Fibroblast of lung (primary cell): ENCODE measurements at places on chromosomes 12 and 14. TPM values are rescaled to one million over a fixed set of nuclear protein-coding genes. Genes with fewer than 3 reads are reported as not detected.
A peak's percentile ranks its signal among the peaks of the same experiment; 100 is the strongest.

GRCh38 chr12:46667551-46667950 is 158.2 kb downstream of the SLC38A4 start:
- DNase-seq: peak; percentile 56

- no peak for DNase-seq
Measured at GRCh38 chr14:68506645-68507419, 286.0 kb downstream of the ZFP36L1 start.

DNA sequence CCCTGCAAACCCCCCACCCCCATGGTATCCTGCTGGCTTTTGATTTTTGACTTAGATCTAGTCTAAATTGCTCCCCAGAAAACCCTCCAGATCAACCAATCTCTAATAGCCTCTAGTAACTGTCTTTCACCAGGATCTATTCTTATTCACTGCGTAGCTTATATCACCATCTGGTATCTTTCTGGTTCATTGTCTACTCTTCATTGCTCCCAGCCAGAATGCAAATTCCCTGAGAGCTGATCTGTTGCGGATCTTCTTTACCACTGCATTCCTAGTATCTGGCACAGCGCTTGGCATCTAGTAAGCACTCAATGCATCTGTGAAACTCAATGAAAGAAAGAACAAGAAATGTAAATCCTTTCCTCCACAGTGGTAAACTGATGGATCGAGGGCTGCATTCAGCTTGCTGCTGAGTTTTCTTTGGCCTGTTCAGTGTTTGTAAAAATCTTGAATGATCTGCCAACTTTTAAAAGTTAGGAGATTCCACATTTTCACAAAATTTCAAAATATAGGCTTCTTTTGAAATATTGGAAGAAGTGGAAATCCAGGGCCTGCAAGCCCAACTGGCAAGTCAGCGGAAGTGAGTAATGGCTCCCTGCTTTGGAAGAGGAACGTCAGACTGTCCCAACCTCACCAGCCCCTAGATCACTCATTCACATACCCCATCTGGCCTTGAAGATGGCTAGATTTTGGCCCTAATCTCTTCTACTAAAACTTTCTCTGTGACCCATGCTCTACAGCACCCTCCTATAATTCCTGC is 274.2 kb downstream of the SSPN start:
- no peak for DNase-seq

GRCh38 chr14:36346052-36346451 is 25.6 kb upstream of the MBIP start:
- no peak for DNase-seq

GRCh38 chr12:14931791-14932560 is 6.4 kb downstream of the ERP27 start:
- no peak for DNase-seq

LMNTD1 gene
- polyA plus RNA-seq: 0.18 TPM in 1 of 2 replicates, not detected in the other

KRT7 gene
- polyA plus RNA-seq: 3.1 and 8.6 TPM in 2 replicates
